ENCODE measurements at places on chromosomes 6 and 20. TPM values are rescaled to one million over a fixed set of nuclear protein-coding genes. Genes with fewer than 3 reads are reported as not detected.

Gene TENT5A
- total RNA-seq = 2.9 TPM

Gene BHLHE23
- total RNA-seq = 2.1 TPM

DNA sequence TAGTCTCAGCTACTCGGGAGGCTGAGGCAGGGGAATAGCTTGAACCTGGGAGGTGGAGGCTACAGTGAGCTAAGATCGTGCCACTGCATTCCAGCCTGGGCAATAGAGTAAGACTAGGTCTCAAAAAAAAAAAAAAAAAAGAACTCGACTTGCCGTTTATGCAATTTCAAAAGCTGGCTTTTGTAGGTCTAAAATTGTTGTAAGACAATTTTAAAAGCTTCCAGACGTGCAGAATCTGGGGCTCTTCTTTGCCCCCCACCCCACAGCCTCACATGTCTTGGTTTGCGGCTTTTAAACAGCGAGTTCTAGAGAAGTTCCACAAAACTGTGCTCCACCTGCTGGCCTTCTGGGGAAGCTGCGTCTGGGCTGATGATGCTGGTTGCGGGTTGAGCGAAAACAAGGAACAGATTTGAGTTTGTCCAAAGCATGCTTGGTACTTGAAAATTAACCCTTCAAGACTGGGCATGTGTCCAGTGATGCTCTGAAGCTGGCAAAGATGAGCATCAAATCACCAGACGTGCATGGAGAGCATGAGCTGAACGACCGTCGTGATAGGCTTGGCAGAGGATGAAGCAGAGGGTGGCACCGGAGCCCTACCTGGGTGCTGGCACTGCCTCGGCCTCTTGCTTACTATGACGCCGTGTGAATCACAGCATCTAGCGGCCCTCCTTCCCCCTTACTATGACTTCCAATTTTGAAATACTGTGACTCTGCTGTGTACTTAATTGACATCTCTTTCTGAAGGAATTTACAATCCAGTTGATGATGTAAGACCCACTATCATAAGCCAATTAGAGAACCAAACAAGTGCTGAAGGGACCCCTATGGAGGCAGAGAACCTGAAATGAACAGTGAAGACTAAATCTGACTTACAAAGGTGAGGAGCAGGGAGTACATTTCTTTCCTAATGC, 171.4 kb downstream of the GMPR start:
- DNase-seq = peak; percentile 56

- DNase-seq = no peak
These were observed 195.4 kb downstream of the TBX18 start for GRCh38 chr6:84568971-84569370.

- no peak for DNase-seq
These were observed 60.1 kb downstream of the RPP40 start for GRCh38 chr6:4943716-4944115.

GRCh38 chr6:3016473-3017280, 17.0 kb downstream of the NQO2 start:
- peak; percentile 9 for DNase-seq

- DNase-seq = no peak
These were observed 2.6 kb upstream of the IPCEF1 start for GRCh38 chr6:154359161-154359574.
